Activated CD4-positive, alpha-beta T cell treated with anti-CD3 and anti-CD28 coated beads, Interleukin-2, amount 50 U/mL, for 24 hours (primary cell): ENCODE measurements at places on chromosomes 5 and 9.

DNA sequence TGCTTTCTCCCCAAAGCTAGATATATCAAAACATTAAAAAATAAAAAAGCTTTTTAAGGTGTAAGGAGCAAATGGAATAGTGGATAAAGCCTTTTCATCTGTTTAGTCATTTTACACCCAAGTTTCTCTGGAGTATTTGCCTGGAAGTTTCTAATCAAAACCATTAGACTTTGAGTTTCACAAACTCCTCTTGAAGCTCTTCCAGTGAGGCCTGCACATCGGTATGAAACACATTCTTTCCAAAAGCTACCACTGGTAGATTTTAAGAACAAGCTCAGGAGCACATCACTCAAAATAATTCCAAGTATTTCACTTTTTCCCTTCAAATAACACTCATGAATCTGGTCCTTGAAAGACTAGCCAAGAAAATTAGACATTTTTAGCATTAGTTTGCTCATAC is 5.7 kb downstream of the TRIM52 start:
- no peak for DNase-seq

DNA sequence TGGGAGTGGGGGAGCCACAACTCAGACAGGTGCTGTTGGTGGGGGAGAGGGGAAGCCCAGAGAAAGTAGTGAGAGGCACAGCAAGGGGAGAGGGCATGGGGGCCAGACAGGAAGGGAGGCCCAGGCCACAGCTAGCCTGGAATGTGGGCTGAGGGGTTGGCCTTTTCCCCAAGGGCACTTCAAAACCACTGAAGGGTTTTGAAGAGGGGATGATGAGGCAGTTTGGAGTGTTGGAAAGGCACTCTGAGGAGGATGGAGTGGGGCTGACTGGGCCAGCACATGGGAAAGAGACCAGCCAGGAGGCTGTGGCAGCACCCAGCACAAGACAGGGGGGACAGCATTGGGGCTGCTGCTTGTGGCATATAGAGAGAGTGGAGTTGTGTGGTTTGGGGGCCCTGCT is 3.8 kb downstream of the PSD2 start:
- DNase-seq: no peak

DNA sequence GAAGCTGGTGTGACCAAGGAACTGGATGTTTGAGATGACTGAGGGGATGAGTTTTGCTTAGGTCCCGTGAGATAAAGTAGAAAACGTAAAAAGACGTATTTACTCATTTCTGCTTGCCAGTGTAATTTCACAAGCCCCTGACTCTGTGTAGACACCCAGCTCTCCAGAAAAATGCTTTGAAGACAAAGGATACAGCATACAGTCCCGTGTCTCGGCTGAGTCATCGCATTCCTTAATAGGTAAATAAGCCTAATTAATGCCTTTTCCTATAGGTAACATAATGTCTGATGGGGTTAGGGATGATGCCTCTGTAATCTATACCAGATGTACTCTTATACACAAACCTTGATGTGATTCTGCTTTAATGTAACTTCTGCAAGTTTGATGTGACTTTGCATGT is 20.2 kb downstream of the S100Z start:
- DNase-seq: no peak

DNA sequence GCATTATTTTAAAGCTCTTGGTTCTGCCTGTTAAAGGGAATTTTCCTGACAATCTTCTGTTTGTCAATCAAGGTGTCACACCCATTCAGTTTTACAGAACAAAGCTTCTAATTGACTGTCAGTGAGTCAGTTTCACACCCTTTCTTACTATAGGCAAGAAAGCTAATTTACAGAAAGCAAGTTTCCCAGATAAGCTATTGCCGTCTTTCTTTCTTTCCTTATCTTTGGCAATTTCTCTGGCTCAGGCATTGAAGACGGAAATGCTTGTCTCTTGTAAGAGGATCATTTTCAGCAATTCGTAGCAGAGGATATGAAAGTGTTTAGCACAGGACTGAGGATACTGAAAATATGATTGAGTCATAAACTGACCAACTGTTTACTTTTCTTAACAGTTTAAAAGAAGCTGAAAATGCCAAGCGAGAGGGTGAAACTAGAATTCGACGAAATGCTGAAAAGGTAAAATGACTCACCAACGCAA is 27.0 kb downstream of the SPINK5 start:
- no peak for DNase-seq

DNA sequence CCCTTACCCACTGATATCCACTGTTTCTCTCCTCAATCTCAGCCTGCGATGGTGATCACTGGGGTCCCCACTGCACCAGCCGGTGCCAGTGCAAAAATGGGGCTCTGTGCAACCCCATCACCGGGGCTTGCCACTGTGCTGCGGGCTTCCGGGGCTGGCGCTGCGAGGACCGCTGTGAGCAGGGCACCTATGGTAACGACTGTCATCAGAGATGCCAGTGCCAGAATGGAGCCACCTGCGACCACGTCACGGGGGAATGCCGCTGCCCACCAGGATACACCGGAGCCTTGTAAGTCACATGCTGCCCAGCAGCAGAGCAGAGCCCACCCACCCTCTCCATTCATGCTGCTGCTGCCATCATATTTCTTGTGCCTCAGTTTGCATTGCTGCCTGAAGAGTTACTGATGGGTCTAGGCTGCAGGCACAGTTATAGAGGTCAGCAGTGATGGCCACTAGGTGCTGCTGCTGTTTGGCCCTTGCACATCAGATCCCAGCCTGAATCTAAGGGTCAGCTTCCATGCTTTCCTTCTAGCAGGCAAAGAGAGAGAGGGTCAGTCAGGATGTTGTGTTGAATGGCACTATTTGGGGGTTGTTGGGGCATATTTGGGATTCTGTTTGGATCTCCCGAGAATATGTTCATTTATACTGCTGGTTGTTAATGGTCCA is 106.0 kb downstream of the MEGF10 start:
- DNase-seq: no peak

GRCh38 chr5:55160493-55161209 is 680 bp downstream of the GPX8 start:
- no peak for DNase-seq

DNA sequence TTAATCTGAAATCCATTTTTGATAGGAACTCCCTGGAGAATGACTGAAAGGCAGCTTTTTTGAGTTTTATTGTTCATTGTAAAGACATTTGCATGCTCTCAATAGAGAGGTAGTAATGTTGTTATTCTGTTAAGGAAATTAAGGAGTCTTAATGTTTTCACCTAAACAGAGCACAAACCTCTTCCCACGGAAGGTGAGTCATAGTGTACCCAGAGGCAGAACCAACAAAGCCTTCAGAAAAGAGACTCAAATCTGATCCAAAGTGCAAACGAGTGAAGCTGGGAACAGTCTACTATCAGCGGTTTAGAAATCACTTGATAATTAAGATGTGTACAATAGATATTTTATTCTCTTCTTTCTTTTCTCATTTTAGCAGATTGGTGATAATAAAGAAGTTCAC is 470.5 kb downstream of the PLK2 start:
- DNase-seq: no peak

DNA sequence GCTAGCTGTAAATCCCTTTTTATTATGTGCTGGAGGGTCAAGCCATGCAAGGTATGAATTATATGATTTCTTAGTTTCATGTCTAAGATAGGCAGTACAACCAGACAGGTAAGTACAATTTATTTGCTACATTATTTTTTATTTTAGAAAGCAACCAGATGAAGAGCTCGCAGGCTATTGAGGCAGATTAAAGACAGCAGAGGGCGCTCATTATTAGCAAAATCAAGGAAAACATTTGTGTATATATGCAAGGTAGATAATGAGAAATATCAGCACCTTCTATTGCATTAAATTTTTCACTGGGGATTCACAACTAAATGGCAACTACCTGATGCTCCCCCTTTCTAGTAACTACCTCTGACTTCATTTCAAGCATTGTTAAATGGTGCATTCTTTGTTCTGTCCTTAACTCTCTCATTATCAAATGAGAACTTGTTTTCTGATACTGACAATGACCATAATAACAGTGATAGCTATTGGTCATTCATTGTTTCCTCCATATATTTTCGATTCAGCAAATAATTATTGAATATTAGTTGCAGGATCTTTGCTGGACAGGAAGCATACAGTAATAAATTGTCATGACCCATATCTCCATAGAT is 8.6 kb downstream of the SCGB3A2 start:
- DNase-seq: no peak

GRCh38 chr5:87048156-87048555 is 219.5 kb upstream of the RASA1 start:
- DNase-seq: no peak

DNA sequence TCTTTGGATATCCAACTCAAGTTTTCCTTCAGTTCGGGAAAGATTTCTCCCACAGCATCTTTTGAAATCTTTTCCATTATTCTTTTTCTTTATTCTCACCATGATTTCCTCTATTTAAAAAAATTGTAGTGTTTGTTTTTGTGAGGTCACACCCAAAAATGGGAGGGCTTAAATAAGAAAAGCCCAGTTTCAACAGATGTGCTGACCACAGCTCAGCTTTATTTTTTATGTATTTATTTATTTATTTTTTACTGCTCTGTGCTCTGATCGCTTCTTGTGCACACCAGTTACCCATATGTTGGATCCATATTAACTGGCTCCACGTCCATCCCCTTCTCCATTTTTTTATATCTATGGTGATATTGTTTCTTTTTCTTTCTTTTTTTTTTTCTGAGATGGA is 20.3 kb downstream of the GFPT2 start:
- no peak for DNase-seq

- DNase-seq: no peak
Observed at GRCh38 chr5:60366489-60366888, 333.5 kb downstream of the DEPDC1B start.

DNA sequence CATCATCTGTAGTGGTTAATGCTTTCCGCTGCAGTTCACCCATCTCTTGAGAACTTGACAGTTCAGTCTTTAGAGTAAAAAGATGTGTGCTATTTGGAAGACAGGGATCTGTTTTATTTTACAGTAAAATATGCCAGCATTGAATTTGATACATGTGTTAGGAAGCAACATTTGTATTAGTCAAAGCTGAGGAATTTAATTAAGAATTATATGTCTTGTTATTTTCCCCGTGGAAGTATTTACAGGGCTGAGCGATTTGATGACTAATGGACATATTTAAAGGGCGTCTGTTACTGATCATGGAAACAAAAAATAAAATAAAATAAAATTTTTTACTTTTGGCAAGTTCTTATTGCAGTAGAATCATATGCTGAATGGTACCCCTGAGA is 101.3 kb downstream of the PAM start:
- no peak for DNase-seq

GRCh38 chr9:91963711-91964240 is 13.7 kb upstream of the ROR2 start:
- DNase-seq: no peak

DNA sequence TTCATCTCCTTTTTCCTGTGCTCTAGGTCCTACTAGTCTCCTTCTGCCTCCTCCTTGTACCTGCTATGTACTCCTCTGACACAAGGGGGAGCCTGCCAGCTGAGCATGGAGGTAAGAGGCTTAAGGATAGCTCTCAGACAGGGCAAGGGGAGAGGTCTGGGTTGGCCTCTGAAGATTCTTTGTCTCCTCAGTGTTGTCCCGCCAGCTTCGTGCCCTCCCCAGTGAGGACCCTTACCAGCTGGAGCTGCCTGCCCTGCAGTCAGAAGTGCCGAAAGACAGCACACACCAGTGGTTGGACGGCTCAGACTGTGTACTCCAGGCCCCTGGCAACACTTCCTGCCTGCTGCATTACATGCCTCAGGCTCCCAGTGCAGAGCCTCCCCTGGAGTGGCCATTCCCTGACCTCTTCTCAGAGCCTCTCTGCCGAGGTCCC is 3.8 kb downstream of the CREB3 start:
- no peak for DNase-seq

- DNase-seq: no peak
Observed at GRCh38 chr9:132245465-132245864, 83.6 kb downstream of the NTNG2 start.

DNA sequence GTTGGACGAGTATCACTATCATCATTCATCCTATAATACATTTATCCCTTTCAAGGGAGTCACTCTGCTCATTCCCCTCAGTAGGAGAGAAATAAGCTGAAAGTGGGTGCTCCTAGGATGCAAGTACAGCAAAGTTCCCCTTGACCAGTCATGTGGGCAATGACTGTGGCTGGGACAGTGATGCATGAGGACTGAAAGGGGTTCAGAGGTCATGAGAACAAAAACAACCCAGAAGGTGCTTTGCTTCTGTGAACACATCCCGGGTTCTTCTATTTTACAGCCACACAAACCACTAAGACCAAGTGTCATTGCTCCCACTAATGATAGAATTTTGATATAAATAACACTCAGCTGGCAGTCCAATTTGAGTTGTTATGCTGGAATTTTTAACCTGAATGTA is 177.8 kb upstream of the ADCY2 start:
- DNase-seq: no peak

GRCh38 chr9:129746092-129746777 is 6.6 kb downstream of the PTGES start:
- no peak for DNase-seq

GRCh38 chr9:133585481-133586351 is 23.5 kb downstream of the FAM163B start:
- no peak for DNase-seq
